Activated CD4-positive, alpha-beta T cell treated with anti-CD3 and anti-CD28 coated beads for 48 hours (primary cell): ENCODE measurements at places on chromosomes 5 and 9.
A peak's percentile ranks its signal among the peaks of the same experiment; 100 is the strongest.

DNA sequence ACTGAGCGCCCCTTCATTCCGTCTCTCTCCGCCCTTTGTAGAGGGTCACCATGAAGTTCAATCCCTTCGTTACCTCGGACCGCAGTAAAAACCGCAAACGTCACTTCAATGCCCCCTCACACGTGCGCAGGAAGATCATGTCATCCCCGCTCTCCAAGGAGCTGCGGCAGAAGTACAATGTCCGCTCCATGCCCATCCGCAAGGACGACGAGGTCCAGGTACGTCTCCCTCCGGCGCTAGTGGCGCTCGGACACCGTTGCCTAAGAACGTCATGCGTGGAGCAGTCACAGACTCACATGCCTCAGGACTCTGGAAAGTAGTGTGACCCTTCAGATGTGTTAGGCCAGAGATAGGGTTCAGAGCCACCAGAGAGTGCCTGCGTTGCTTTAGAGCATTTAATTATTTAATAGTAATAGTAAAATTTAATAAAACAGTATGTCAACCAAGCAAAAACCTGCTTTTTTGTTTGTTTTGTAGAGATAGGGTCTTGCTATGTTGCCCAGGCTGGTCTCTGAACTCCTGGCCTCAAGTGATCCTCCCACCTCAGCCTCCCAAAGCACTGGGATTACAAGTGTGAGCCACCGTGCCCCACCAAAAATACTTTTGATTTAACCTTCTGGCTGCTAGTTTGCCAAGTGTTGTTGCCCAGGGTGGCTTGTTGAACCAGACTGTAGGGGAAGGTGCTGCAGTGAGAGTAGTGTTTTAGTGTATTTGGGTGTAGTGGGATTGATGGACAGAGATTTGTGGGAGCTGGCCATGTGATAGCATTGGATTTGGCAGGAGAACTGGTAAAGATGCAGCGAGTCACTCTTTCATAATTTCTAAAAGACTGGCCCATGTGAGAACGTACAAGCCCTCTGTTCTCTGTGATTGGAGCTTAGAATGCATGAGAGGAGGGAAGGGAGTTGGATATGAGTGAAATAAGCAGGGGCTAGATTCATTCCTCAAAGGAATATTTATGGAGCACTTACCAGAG lies 888 bp downstream of the RPL26L1 start:
- peak; percentile 26 for DNase-seq

DNA sequence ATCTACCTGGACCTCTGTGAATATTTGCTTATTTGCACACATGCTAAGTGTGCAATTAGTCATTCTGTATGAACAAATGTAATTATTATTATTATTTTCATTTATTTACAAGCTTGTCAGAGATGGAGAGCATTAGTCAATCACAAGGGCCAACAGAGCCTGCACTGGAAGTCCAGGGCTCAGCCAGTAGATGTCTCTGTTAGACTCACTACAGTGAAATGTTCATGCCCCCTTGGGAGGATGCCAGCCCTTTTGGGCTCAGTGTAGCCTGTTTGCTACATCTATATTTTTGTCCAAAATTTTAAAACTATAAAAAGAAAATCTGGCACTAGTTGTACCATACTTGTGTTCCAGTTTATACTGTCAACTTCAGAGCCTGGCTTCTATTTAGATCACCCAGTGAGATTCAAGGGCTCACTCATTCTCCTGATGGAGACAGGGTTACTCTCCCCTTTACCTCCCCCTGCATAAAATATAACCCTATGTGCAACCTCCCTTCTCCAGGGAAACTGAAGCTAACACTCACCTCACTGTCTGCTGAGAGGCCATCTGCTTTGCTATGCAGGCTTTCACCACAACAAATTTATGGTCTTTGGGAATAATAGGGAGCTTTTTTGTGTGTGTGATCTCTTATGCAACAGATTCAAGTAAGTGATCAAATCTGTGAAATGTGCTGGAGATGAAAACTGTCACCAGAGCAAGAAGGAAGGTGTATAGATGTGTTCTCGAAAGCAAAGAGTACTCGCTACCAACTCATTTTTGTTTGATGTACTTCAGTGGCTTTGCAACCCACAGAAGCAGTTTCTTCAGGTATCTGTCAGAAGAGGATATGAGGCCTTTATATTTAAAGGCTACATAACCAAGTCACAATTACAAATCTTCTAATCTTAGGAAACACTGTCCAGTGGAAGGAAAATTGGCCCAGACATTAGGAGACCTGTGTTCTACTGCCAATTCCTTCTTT lies 99.9 kb upstream of the TLE4 start:
- peak; percentile 11 for DNase-seq

- DNase-seq = no peak
Measured at GRCh38 chr9:70444904-70445303, 30.4 kb upstream of the KLF9 start.

DNA sequence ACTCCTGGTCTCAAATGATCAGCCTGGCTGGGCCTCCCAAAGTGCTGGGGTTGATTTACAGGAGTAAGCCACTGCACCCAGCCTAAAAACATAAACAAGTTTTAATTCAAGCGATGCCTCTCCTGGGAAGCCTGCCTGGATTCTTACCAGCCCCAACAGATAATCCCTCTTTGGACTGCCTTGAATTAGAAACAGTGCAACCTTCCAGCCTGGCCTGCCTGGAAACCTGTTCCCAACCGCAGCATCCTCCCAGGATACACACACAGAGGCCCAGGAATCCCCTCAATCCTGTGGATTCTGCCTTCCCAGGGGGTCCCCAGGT lies 19.2 kb downstream of the PTGES start:
- no peak for DNase-seq

DNA sequence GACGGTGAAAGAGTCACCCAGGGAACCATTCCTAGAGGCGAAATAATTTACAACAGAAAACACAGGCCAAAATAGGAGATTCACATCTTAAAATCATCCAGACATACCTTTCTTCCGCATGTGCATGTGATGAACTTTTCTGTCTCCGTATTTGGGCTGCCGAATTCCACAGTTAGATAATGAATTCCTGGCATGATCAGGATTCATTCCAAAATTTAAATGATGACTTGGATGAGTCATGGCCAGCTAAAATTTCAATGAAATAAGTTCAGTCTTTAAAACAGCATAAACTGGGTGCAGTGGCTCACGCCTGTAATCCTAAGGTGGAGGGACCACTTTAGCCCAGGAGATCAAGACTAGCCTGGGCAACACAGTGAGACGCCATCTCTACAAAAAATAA lies 82.7 kb downstream of the DROSHA start:
- DNase-seq = no peak

DNA sequence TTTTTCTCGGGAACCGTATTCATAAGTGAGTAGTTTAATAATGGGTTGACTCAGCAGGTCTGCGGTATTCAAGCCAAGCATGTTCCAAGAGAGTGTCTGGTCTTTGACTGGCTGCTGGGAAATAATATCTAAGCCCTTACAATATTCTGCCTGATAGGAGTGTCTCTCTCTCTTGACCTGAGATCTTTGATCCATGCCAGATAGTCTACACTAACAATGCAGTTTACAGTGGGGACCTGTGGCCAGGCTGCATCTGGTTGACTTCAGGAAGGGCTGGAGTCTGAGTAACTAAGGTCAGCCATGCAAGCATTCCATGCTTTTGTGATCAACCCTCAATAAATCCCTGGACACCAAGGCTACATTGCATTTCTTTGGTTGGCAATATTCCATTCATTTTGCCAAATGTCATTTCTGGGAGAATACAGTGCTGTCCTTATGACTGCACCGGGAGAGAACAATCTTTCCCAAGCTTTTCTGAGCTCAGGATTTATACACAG lies 195.5 kb downstream of the SEMA5A start:
- no peak for DNase-seq

GRCh38 chr5:11477786-11478185 lies 426.5 kb downstream of the CTNND2 start:
- no peak for DNase-seq

GRCh38 chr9:109319017-109319625 lies 1.7 kb downstream of the EPB41L4B start:
- no peak for DNase-seq

DNA sequence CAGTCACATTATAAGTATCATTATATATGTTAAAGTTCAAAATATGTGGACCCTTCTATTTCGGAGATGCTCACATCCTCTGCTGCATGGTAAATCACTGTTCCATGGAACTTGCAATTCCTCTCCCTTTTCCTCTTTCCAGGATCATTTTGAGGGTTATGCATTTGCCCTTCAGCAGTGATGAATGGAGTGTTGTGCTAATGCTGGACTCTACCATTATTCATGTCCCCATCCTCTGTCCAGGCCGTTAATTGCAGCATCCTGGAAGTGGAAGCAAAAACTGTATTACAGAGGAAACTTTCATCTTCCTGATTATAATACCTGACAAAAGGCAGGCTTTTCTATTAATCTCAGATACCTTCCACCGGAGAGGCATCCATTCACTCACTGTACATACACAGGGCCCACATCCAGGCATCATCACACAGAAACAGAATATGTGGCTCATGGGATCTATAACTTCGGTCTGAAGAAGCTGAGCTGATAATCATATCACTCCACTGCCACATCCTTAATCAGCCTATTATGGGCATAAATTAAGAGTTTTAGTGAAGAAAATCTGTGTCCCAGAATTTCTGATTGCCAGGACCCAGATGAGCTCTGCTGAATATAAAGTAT lies 65.0 kb upstream of the ACO1 start:
- no peak for DNase-seq

DNA sequence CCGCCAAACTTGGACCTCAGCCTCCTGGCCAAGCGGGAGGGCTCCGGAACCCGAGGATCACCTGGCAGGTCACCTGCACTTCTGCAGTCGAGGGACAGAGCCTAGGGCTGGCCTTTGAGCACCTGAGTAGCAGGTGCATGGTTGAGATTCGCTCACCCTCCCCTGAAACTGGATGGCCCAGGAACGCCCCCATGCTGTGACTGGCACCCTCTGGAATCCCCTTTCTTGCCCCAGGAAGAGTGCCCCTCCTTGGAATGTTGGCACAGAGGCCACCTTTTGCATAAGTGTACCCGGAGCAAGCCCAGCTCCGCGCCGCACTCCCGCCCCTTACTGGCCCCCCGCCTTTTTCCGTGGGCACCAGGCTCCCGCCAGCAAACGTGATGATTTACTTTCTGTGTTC lies 112.5 kb upstream of the IER5L start:
- no peak for DNase-seq

- no peak for DNase-seq
Measured at GRCh38 chr5:84063041-84063440, 321.6 kb downstream of the EDIL3 start.
